SHP77 (cell line): ENCODE measurements at places on chromosomes 16 and 17.

DNA sequence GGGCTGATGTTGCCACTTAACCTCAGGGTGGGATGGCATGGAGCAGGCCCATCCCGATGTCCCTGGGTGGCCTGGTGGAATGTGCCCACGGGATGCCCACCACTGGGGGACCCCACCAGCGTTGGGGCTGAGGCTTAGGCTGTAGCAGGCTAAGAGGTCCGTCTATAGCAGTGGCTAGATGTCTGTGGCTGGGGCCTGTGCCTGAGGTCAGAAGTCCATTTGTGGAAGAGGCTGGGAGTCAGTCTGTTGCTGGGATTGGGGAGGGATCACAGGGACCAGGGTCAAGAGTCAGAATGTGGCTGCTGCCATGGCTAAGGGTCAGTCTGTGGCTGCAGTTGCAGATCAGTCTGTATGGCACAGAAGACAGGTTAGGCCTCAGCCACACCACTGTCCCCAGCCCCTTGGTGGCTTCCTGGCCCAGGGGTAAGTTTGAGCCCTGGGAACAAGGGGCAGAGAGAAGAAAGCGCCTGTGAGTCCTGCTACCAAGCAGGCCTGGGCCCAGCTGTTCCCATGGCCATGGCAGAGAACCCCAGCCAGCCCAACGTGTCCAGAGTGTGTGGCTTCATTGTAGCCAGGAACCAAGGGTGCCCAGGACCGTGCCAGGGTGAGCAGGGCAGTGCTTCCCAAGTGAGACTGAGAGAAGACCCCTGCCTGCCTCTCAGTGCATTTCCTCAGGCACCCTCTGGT is 35.7 kb downstream of the RAI1 start:
- DNase-seq: no peak

DNA sequence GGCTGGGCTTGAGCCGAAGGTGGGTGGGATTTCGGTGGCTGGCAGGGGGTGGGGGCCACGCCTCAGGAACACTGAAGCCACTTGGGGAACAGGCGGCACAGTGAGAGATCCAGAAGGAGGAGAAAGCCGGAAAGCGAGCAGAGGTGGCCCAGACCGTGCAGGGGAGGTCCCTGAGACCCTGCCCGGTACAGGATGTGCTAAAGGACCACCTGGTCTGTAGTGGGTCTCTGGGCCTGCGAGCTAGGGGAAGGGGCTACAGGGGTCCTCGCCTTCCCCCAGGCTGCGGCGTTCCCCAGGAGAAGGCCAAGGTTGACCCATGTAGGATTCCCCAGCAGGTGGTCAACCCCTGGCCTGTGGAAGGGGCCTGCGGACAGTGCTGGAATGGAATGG is at the start of gene TLE7:
Gene TLE7 (minus strand): TSS at position 4 of the 390 bp plus-strand sequence. CDS start 8,730 bp downstream, outside the sequence.
- no peak for DNase-seq

DNA sequence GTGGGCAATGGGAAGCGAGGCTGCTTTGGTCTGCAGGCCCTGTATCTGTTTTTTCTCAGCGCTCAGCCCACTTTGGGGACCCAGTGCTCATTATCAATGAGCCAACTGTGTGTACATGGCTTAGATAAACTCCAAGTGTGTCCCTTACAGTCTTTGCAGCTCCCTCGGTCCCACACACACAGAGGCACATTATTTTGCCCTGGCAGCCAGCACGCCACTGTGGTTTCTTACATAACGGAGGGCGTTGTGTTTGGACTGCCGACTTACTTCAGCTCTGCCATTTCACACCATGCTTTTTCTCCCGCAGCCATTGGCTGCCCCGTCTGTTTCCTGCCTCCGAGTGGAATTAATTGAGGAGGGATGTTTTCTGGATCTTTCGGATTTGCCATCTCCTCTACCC is 56.5 kb upstream of the CLEC18A start:
- no peak for DNase-seq

- peak; percentile 96 for DNase-seq
Observed at GRCh38 chr16:30658731-30659506, 688 bp downstream of the FBRS start.
